ENCODE measurements at places on chromosomes 5 and 9.

DNA sequence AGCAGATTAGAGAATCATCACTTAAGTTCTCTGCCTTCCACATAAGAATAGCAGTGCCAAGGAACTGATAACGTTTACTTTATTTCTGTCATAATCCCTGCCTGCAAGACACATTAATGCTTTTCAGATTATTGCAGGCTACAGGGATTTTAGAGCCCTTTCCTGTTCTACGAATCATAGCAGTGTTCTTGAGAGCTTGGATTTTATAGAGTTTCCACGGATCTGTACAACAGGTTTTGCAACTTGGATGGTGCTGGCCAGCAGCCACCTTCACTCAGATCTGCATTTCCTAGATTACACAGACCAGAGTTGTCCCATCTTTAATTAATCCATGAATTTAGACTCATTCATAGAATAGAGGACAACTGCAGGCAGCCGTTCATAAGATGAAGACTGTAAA, 38.1 kb downstream of the SLC12A2 start:
- H3K27me3 ChIP-seq, result no peaks in the 10 kb centered on the region
- H3K27ac ChIP-seq, result no peak overlapping the region
- DNase-seq, result no peak

DNA sequence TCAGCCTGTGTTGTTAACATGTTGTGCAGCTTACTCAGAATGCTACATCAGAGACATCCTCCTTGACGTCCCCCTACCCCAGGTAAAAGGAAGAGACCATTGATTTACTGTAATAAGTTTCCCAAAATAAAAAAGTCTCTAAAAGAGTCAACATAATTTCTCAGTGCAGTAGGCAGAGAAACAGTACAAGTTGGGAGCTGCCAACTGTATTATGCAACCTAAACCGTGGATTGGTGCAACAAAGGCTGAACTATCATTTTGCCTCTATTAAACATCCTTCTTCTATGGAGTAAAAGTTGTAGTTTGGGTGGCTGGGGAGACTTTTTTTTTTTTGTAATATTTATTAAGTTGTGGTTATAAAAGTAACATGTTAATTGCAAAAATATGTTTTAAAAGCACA, 208.0 kb downstream of the NR3C1 start:
- H3K4me3 ChIP-seq, result no peak overlapping the region
- H3K36me3 ChIP-seq, result no peaks in the 10 kb centered on the region
- H3K27ac ChIP-seq, result no peak overlapping the region
- no peaks in the 10 kb centered on the region for H3K4me1 ChIP-seq

DNA sequence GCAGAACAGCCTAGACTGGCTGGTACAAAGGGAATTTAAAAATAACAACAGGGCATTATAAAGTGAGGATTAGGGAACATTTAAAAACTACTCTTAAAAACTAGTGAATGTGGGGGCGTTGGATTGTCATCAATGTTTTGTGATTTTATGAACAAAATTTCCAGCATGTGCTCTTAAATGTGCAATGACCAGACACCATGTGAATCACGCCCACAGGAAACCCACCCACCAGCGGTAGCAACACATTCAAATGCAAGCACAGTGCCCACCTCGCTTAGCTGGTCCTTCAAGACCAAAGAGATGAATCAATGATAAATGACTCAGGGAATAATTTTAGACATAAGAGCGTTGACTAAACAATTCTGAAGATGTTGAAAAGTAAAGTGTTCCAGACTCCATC, 40.9 kb downstream of the S1PR3 start:
- H3K4me3 ChIP-seq, result no peak overlapping the region
- H3K27ac ChIP-seq, result no peak overlapping the region
- H3K4me1 ChIP-seq, result no peaks in the 10 kb centered on the region
- no peaks in the 10 kb centered on the region for H3K27me3 ChIP-seq
- H3K36me3 ChIP-seq, result no peaks in the 10 kb centered on the region

- no peak overlapping the region for H3K27ac ChIP-seq
- H3K4me3 ChIP-seq, result no peak overlapping the region
- no peaks in the 10 kb centered on the region for H3K4me1 ChIP-seq
- no peak for DNase-seq
Measured at GRCh38 chr5:110383231-110383630, 343.2 kb downstream of the TMEM232 start.

DNA sequence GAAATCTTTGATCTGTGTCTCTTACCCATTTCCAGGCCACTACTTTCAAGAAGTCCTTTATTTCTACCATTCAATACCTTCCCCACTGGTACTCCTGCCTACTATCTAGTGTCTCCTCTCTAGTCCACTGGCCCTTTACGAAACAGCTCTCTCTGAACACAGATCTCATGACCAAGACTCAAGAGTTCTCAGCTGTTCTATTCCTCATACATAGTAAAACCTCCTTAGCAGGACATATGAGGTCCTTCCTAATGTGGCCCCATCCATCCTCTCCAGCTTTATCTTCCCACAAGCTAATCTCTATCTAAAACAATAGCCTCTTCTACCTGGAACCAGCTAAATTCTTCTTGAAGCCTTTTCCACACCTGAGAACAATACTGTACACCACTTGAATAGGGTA, 2.6 kb downstream of the TEX10 start:
- H3K27ac ChIP-seq, result no peak overlapping the region
- no peaks in the 10 kb centered on the region for H3K36me3 ChIP-seq
- H3K4me1 ChIP-seq, result peaks cover 6% of the 10 kb centered on the region
- no peak for DNase-seq
- H3K4me3 ChIP-seq, result no peak overlapping the region

GRCh38 chr5:54305737-54306136, 4.6 kb downstream of the ARL15 start:
- DNase-seq, result no peak
- H3K27ac ChIP-seq, result no peak overlapping the region
- no peaks in the 10 kb centered on the region for H3K36me3 ChIP-seq
- H3K27me3 ChIP-seq, result no peaks in the 10 kb centered on the region

- no peaks in the 10 kb centered on the region for H3K36me3 ChIP-seq
- no peak overlapping the region for H3K4me3 ChIP-seq
- no peak overlapping the region for H3K27ac ChIP-seq
- H3K27me3 ChIP-seq, result no peaks in the 10 kb centered on the region
Measured at GRCh38 chr5:59833448-59833847, 60.1 kb downstream of the PDE4D start.

GRCh38 chr5:151068433-151069197, 12.2 kb downstream of the TNIP1 start:
- peak overlapping the region; percentile 56 for H3K27ac ChIP-seq
- no peak overlapping the region for H3K4me3 ChIP-seq
- peaks cover 18% of the 10 kb centered on the region for H3K36me3 ChIP-seq
- peaks cover 67% of the 10 kb centered on the region for H3K4me1 ChIP-seq

- no peaks in the 10 kb centered on the region for H3K27me3 ChIP-seq
- peaks cover 52% of the 10 kb centered on the region for H3K36me3 ChIP-seq
- no peak for DNase-seq
- H3K4me3 ChIP-seq, result no peak overlapping the region
Measured at GRCh38 chr5:71483355-71483754, 27.9 kb downstream of the BDP1 start.

GRCh38 chr9:107025260-107026035, 162.5 kb downstream of the ZNF462 start:
- no peak overlapping the region for H3K27ac ChIP-seq
- no peaks in the 10 kb centered on the region for H3K4me1 ChIP-seq
- no peaks in the 10 kb centered on the region for H3K27me3 ChIP-seq
- H3K36me3 ChIP-seq, result no peaks in the 10 kb centered on the region
- DNase-seq, result no peak
- no peak overlapping the region for H3K4me3 ChIP-seq

DNA sequence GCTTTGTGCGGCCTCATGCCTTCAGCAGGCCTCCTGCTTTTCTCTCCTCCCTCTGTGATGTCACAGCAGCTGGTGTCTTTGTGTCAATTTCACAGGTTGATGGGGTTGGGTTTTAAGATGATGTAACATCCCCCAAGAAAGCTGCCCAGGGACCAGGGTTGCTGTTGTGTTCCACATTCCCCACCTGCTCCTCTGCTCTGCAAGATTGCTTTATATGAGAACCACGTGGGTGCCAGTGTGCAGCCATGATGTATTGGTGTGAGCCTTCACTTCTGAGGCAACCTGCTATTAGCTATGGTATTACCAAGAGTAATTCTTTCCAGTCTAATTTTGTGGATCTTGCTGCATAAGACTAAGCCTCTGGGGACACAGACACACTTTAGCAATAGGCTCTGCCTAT, 213.0 kb upstream of the ADAMTS16 start:
- no peak for DNase-seq
- no peak overlapping the region for H3K27ac ChIP-seq
- H3K27me3 ChIP-seq, result no peaks in the 10 kb centered on the region
- H3K36me3 ChIP-seq, result no peaks in the 10 kb centered on the region
- no peaks in the 10 kb centered on the region for H3K4me1 ChIP-seq

DNA sequence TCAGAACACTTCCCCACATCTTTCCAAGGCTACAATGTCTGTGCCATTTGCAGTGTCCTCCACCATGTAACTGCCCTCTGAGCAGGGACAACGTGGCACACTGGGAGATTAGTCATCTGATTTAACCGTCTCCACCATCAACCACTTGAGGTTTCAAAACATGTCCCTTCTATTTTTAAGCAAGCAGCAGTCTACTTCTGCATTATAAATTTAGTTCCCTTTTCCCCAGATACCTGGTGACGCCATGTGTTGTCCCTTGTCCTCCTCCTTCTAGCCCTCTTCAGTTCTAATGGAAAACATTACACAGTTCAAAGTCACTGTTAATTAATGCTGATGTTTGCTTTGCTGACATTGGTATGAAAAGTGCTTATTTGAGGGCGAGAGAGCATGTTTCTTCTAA, 52.8 kb downstream of the ATP10B start:
- no peaks in the 10 kb centered on the region for H3K4me1 ChIP-seq
- H3K36me3 ChIP-seq, result no peaks in the 10 kb centered on the region
- H3K27ac ChIP-seq, result no peak overlapping the region
- H3K27me3 ChIP-seq, result no peaks in the 10 kb centered on the region
- no peak overlapping the region for H3K4me3 ChIP-seq

- DNase-seq, result no peak
- peak overlapping the region; percentile 91 for H3K27ac ChIP-seq
- H3K27me3 ChIP-seq, result no peaks in the 10 kb centered on the region
- H3K4me3 ChIP-seq, result peak overlapping the region; percentile 99
Measured at GRCh38 chr5:6377582-6377904, 804 bp downstream of the MED10 start.

GRCh38 chr5:144958002-144958401, 787.3 kb downstream of the KCTD16 start:
- DNase-seq, result no peak
- H3K36me3 ChIP-seq, result no peaks in the 10 kb centered on the region
- no peaks in the 10 kb centered on the region for H3K27me3 ChIP-seq

- no peaks in the 10 kb centered on the region for H3K27me3 ChIP-seq
- H3K27ac ChIP-seq, result peak overlapping the region; percentile 13
- no peak overlapping the region for H3K4me3 ChIP-seq
- no peaks in the 10 kb centered on the region for H3K36me3 ChIP-seq
- peaks cover 35% of the 10 kb centered on the region for H3K4me1 ChIP-seq
Measured at GRCh38 chr5:139061856-139062255, 136.3 kb downstream of the SIL1 start.

DNA sequence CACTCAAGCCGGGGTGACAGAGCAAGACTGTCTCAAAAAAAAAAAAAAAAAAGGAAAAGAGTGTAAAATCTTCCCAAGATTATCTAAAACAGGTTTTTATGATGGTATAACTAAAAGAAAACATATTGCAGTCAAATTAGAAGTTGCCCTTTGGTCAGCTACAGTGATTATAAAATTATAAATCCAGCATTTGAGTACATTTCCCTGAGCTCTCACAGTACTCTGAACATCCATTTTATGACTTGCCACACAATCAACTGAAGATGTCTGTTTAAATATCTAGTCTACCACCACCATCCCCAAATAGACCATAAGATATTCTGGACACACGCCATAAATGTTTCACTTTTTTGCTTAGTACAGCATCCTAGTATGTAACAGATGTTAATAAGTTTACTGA, 77.0 kb downstream of the CSF2 start:
- no peak for DNase-seq
- H3K27me3 ChIP-seq, result no peaks in the 10 kb centered on the region
- no peaks in the 10 kb centered on the region for H3K36me3 ChIP-seq

- H3K4me3 ChIP-seq, result no peak overlapping the region
- H3K27me3 ChIP-seq, result no peaks in the 10 kb centered on the region
- H3K36me3 ChIP-seq, result no peaks in the 10 kb centered on the region
- DNase-seq, result no peak
- H3K27ac ChIP-seq, result no peak overlapping the region
- H3K4me1 ChIP-seq, result no peaks in the 10 kb centered on the region
Measured at GRCh38 chr9:89719202-89719601, 114.4 kb downstream of the GADD45G start.

DNA sequence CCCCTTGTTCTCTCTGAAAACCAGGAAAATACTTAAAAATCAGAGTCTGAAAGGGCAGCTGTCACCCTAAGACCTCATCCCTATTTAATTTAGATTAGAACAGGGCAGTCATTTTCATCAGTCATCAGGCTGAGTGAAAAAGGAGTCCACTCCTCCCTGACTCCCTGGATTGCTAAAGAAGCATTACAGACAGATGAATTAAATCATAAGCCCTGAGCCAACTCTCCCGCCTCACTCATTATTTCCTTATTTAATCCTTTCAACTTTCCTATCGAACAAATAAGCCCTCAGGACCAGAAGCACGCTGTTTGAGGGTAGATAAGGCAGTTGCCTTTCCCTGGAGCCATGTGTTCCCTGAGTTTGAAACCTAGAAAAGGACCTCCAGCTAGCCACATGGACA, 201.9 kb upstream of the ANKRD55 start:
- DNase-seq, result no peak
- no peaks in the 10 kb centered on the region for H3K36me3 ChIP-seq
- H3K4me1 ChIP-seq, result no peaks in the 10 kb centered on the region

- H3K27ac ChIP-seq, result peak overlapping the region; percentile 60
- no peaks in the 10 kb centered on the region for H3K36me3 ChIP-seq
- H3K27me3 ChIP-seq, result no peaks in the 10 kb centered on the region
Measured at GRCh38 chr5:143006501-143006900, 236.3 kb downstream of the ARHGAP26 start.

DNA sequence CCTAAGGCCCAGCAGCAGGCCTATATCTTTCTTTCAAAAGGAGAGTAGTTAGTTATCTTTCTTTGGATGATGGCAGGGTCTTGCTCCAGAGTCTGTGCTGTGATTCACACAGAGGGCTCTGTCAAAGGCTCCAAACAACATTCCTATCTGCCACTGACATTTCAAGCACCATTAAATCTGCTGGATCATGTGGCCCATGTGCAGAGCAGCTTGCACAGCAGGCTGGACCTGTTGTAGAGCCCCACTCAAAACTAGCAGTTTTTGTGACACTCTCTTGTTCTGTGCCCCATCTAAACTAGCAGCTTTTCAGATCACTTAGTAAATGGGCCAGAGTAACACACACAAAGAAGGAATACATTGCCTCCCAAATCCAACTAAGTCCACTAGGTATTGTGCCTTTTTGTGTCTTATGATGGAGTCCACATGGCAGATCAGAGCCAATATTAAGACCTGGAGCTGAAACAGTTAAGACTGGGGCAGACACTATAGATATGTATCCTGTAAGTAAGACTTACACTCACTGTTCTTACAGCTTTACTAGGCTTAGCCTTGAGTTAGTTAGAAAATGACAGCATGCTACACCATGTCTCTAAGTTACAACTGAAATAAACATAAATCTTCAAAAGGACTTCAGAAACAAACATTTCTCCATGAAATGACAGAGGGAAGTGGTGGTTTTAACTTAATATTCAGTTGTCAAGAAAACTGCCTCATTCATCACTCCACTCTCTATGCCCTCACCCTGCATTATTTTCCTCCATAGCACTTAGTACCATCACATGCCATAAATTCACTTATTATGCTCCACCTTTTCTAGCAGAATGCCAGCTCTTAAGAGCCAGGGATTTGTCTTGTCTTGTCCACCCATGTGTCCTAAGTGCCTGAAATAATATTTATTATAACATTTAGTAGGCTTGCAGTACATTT, 400.9 kb downstream of the RAB3C start:
- no peak for DNase-seq
- no peaks in the 10 kb centered on the region for H3K27me3 ChIP-seq
- H3K36me3 ChIP-seq, result peaks cover 9% of the 10 kb centered on the region
- H3K4me3 ChIP-seq, result no peak overlapping the region
- H3K27ac ChIP-seq, result no peak overlapping the region

All from tibial artery (tissue), 4 donors.